ENCODE measurements at places on chromosomes 3 and 15.
A peak's percentile ranks its signal among the peaks of the same experiment; 100 is the strongest.

GRCh38 chr3:194117104-194117845 is 18.7 kb upstream of the HES1 start:
- DNase-seq = no peak

GRCh38 chr3:128360705-128361271 is 105.9 kb downstream of the DNAJB8 start:
- no peak for DNase-seq

DNA sequence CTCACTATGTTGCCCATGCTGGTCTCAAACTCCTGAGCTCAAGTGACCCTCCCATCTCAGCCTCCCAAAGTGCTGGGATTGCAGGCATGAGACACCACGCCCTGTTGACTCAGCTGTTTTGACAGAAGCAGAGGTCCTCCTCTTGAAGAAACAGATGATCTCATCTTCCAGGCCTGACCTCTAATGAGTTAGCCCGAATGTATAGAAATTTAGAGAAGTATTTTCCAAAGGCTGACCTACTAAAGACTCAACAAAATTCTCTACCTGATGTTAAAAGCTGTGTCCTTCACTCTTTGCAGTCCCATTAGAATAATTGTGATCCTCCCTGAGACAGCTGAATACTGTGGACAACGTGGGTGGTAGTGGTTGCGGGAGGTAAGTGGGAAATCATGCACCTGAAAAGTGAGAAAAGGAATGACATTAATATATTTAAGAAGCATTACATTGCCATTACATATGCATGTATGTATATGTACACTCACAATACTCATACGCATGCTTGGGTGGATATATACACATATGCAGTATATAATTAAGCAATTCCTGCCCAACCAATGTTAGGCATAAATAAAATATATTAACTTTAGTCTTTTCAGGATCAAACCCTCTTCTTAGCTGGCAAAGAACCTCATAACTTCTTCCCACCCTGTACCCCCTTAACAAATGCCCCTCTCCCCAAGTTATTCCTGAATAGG is 204.6 kb upstream of the NR2F2 start:
- DNase-seq = no peak

DNA sequence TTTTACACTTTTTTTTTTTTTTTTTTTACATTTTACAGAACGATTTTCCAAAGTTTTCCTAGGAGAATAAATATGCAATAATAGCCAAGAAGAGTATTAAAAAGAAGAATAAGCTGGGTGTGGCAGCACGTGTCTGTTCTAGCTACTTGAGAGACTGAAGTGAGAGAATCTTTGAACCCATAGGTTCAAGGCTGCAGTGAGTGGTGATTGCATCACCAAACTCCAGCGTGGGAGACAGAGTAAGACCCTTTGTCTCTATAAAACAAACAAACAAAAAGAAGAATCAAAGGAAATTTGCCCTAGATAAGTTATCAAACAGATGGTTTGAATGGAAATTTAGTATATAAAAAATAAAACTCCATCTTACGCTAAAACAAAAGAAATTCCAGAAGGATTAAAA is 13.3 kb downstream of the XRN1 start:
- DNase-seq = no peak

DNA sequence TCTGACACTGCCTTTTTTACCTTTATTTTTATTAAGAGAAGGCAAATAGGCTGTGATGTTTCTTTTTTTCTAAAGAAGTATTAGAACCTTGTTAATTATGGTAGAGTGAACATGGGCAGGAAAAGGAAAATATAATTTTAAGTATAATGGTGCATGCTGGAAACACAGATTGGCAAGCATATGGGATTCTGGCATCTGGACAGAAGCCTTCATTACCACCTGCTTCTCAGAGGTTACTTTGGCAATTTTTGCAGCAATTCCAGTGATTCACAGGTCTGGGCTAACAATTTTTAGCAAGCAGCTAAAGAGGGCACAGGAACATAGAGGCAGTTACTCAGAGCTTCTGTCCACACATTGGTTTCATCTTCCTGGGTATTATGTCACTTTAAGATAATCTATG is 258.3 kb downstream of the DIPK2A start:
- DNase-seq = no peak

DNA sequence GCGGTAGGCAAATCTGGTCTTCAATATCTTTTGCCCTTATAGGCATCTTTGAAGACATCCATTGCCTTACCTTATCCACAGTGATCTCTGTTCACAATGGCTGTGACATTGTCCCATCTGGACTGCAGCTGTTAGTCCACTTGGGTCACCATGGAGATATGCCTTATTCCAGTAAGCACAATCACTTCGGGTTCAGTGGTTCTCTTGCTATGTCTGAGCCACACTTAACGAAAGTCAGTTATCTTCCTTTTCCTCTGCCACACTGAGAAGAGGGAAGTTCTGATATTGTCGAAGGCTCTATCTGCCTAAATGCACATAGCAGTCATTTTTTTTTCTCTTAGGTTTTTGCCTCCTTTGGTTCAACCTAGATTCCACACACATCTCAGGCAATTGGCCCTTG is 119.0 kb upstream of the SATB1 start:
- peak; percentile 72 for DNase-seq

DNA sequence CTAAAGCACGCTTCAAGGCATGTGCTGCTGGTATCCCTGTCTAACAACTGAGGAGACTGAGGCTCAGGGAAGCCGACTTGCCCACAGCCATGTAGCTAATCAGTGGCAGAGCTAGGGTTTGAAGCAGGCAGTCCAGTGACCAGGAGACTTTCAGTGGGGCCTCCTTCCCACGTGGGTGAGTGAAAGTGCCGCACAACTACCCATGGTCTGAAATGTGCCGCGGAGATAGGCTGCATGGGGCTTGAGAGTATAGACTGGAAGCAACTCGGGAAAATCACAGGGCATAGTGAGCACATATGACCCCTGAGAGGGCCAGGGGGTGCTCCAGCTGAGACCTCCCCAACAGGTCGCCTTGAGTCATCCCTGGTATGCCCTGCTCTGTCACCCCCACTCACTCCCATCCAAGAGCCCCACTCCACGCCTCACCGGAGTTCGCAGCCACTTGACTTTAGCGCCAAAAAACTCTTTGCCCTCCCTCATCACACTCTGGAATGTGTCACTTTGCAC is 19.1 kb downstream of the FAM174B start:
- no peak for DNase-seq

DNA sequence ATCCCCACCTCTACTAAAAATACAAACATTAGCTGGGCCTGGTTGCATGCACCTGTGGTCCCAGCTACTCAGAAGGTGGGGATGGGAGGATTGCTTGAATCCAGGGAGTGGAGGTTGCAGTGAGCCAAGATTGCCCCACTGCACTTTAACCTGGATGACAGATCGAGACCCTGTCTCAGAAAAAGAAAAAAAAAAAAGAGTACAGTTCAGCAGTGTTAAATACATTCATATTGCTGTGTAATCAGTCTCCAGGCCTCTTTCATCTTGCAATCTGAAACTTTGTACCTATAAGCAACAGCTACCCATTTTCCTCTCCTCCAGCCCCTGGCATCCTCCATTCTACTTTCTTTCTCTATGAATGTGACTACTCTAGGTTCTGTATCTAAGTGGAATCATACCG is 61.2 kb downstream of the LPP start:
- DNase-seq = no peak

DNA sequence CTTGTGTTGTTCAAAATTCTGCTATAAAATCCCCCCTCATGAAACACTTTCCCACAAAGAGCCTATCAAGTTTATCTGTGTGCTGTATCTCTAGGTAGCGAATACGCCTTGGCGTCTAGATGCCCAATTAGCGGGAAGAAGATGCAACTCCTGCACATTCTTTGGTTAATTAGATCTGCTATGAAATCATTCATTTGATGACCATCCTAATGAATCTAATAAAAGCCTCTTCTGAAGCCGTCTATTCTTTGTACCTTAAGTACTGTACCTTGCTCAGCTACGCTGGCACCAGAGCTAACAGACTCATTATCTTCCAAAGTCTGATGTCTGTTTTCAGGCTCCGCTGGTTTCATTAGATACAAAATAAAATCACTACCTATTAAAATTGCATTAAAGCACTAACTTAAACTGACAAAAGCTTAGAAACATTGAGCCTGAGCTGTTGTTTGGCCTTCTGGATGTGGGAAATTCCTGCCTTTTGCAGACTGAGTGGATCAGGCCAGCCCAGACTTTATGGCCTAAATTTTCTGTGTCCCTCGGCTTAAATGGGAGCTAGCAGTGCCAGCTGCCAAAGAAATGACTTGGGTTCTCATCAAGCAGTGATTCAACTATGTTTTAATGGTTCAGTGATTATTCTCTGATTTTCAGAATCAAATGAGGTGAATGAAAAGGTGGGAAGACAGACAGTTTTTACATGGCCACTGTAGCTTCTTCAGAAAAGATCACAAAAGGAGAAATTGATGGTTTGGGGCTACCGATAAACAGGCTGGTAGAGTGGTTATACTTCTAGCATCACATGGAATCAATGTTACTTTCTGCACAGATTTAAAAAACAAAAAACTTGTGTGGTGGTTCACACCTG is 28.4 kb upstream of the CHST2 start:
- DNase-seq = no peak

- DNase-seq = no peak
These were observed 845.1 kb upstream of the NR2F2 start for GRCh38 chr15:95485367-95485766.

GRCh38 chr3:16190704-16191103 is 16.2 kb downstream of the GALNT15 start:
- no peak for DNase-seq

GRCh38 chr3:126982471-126983175 is at the start of gene PLXNA1:
PLXNA1 (plus strand) TSS chr3:126983115; CDS start chr3:126988594, 5,479 bp downstream.
- DNase-seq = peak; percentile 57

GRCh38 chr3:10515884-10516495 is 10.6 kb upstream of the ATP2B2 start:
- DNase-seq = no peak

DNA sequence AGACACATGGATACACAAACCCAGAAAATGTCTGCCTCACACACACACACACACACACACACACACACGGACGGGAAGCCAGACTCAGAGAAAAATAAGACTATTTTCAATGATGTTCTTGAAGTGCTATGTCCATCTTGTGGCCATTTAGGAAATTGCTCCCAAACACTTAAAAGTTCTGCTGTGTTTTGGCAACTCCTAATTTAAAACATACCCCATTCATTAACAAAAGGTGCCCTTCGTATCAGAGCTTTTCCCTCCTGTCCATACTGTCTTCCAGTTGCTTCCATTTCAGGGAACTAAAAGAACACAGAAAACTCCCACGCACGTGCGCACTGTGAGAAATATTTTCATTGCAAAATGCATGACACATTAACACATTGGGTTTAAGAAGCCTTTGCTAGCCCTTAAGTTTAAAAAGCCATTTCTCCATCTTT is 44.6 kb downstream of the SLC12A1 start:
- DNase-seq = peak; percentile 72

DNA sequence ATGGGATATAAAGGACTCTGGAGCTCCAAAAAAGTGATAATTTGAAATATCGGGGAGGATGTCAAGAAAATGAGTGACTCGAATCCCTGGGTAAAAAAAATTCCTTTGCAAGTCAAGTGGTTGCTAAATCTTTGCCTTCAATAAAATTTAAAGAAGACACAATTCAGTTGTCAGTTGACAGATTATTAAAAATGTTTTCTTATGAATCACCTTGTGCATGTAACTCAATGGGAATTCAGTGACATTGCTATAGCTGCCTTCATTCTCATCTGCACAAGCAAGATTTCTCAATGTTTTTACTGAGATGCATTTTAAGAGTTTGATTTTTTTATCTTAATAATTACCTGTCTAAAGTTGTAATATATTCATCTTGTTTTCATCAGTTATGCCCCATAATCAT is 264.0 kb upstream of the IL12A start:
- no peak for DNase-seq

- DNase-seq = peak; percentile 15
These were observed 11.0 kb upstream of the PLXNA1 start for GRCh38 chr3:126971891-126972351.

DNA sequence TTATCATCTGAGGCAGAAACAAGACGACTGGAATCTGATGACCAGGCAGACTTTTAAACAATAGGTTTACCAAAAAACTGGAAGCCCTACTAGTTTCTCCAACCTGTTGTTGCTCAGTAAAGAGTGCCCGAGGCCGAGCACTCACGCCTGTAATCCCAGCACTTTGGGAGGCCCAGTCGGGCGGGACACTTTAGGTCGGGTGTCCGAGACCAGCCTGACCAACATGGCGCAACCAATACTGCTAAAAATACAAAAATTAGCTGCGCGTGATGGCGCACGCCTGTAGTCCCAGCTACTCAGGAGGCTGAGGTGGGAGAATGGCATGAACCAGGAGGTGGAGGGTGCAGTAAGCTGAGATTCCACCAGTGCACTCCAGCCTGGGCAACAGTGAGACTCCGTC is 1.1 kb upstream of the WDR5B start:
- DNase-seq = no peak

GRCh38 chr15:64975390-64975789 is 14.3 kb downstream of the SPG21 start:
- DNase-seq = peak; percentile 24

DNA sequence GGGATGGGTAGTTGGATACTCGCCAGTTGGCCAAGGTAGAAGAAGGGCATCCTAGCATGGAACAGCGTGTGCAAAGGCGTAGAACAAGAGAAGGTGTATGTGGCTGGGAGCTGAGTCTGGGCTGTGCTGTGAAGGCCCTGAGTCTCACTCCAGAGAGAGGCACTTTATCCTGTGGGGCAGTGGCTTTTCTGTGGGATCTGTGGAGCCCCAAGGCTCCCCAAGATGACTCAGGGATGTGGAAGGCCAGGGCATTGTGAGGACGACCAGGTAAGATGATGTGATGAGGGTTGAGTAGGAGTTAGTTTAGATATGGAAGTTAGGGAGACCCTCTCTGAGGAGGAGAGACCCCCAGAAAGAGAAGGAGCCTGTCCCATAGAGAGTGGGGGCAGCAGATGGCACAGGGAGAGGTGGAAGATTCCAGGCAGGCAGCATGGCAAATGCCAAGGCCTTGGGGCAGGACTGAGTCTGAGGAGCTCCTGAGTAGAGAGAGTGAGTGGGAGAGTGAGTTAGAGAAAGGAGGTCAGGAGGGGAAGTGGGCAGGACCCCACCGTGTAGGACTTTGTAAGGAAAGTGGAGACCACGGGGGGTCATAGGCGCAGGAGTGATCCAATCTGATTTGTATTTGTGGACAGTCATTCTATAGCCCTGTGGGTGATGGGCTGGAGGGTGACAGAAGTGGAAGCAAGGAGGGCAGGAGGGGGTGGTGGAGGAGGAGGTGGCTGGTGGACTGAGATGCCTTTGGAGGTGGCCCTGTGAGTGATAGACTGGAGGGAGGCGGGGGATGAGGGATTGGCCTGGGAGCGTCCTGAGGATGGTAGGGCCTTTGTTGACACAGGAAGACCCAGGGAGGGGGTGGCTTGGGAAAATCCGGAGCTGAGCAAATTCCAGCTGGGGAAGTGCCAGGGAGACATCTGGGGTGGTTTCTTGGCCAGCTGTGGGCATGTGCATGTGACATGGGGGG is 50.3 kb downstream of the FBLN2 start:
- DNase-seq = no peak

- DNase-seq = no peak
These were observed 48.5 kb upstream of the P3H2 start for GRCh38 chr3:190169243-190169642.

Measured in MV-4-11 (cell line).